ENCODE measurements at places on chromosomes 4 and X. TPM values are rescaled to one million over a fixed set of nuclear protein-coding genes. Genes with fewer than 3 reads are reported as not detected.

HSFX4 gene
- not detected for total RNA-seq

GLRA3 gene
- total RNA-seq = not detected

TMEM156 gene
- total RNA-seq = 16.6 TPM

INTS12 gene
- total RNA-seq = 14.9 TPM

PABPC1L2A gene
- not detected for total RNA-seq

FAM47A gene
- total RNA-seq = not detected

PDZD4 gene
- total RNA-seq = 3.7 TPM
